ENCODE measurements at places on chromosomes 13 and 19.

DNA sequence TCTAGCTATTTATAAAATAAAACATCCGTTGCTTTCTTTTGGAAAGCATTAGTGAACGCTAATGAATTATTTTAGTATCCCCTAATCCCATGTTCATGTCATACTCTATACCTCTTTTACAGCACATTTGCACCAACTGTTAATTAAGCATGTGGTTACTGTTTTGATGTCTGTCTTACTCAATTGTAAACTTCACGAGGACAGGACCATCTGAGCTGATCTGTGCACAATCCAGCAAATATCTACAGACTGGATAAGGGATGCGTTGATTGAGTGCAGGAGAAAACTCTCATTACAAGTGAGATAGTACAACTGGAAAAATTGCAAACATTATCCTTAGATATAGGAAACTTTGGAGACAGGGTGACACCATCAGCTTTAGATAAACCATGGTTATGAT lies 201.1 kb downstream of the PCDH20 start:
- no peak for DNase-seq

GRCh38 chr19:50994129-50994528 lies 7.3 kb downstream of the KLK8 start:
- DNase-seq = no peak

- no peak for DNase-seq
These were observed 93.9 kb downstream of the TEX29 start for GRCh38 chr13:111414341-111414740.

DNA sequence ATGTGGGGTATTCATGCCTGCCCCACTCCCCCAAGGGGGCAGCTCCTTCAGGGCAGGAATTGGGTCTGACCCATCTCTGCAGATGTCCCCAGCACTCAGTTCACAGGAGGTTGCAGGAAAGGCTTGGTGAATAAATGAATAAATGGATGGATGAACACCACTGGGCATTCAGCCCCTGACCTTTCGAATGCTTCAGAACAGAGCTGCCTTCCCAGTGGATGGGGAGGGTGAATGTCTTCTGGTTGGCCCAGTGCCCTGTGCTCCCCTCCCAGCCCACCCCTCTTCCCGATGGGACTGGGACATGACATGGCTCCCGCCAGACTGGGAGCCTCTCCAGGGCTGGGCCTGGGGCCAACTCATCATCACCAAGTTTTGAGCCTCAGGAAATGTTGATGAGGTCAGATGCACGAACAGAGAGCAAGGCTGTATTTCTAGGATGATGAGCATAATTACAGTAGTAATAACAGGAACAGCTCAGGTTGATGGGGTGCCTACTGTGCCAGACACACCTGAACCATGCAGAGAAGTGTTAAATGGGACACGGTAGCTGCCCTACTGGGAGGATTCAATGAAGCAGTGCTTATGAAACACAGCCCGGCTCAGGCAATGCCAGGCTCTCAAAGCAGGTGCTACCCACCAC lies 25.7 kb downstream of the VRK3 start:
- DNase-seq = no peak

GRCh38 chr19:58227964-58228584 lies 640 bp upstream of the ZNF544 start:
- no peak for DNase-seq

DNA sequence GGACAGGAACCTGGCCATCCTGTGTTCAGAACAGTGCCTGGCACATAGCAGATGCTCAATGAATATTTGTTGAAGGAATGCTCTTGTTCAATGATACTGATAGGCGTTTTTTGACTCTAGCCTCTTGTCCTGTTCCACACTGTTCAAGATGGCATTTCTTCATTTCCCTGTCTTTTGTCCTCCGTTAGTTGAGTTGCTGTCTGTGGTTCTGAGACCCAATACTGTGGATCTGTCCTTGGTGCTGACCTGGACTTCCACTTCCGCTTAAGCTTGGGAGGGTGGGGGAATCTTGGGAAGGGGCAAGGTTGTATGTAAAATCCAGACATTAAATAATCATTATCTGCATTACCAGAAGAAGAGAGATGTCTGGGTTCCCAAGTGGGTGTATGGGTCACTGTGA lies 8.3 kb upstream of the KCNN4 start:
- no peak for DNase-seq

- no peak for DNase-seq
These were observed 119.3 kb downstream of the COL4A1 start for GRCh38 chr13:110187641-110188161.

DNA sequence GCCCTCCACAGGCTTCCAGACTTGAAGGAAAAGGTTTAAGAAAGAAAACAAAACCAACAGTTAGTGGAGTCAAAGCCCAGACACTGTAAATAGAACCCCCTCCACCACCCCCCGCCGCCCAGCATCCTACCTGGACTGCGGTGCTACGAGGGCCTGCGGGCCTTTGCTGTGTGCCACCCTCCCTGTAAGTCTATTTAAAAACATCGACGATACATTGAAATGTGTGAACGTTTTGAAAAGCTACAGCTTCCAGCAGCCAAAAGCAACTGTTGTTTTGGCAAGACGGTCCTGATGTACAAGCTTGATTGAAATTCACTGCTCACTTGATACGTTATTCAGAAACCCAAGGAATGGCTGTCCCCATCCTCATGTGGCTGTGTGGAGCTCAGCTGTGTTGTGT lies 6.3 kb upstream of the GARIN5A start:
- DNase-seq = no peak

DNA sequence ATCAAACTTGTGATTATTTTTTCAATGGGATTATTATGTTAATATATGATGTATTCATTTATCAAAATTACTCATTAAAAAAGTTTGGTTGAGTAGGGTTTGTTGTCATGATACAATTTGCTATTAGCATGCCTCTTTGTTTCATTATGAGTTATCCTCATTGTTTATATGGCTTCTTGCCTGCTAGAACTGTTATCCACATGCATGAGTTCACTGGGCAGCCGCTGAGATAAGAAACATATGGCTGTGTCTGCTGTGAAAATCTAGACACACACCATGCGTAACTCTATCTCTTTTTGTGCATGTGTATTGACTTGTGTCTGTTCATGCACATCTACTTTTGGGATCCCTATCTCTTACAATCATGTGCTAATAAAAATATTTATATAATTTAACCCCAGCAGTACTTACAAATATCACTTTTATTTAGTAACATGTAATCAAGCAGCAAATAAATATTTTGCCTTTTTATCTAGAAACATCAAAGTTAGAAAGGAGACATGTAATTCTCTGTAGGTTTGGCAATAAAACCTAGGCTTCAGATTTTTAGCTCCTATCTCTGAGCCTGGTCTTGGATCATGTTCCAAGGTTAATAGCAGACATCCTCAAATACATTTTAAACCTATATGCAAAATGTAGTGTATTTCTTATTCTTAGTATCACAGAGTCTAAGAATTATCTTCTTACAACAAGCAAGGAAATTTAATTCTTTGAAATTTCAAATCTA lies 11.2 kb upstream of the KLF12 start:
- DNase-seq = no peak

DNA sequence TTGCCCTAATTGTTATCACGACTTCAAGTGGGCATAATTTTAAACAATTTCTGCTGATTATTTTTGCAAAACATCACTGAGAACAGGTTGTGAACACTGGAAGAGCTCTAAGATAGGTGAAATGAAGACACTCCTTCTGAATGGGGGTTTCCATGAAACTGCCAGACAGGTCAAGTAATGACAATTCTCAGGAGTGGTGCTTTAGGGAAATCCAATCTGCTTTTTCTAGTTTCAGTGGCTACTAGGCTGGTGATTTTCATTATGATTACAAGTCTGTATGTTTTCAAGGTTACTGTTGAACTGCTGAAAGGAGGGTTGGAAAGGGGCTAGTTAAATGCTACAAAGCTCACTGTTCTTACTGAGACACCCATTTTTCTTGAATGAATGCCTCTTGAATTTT lies 1724.2 kb downstream of the PCDH9 start:
- DNase-seq = no peak

GRCh38 chr13:30305456-30305970 lies 1.8 kb downstream of the KATNAL1 start:
- DNase-seq = no peak

DNA sequence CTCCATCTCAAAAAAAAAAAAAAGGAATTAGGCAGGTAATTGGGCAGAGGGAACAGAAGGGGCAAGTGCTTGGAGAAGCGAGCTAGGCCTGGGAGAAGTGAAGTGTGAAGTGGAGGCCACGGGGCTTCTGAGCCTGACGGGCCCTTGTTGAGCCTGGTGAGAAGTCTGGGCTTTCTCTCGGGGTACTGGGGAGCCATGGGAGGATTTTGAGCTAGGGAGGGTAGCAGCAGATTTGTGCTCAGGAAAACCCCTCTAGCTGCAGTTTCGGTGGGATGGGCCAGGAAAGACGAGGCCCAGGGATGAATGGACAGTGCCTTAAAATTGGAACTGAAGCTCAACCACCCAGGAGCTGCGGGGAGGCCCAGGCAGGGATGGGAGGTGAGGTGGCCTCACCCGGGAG lies 8.0 kb downstream of the POLR1G start:
- DNase-seq = no peak

GRCh38 chr13:93554514-93554913 lies 327.9 kb downstream of the GPC6 start:
- no peak for DNase-seq

GRCh38 chr13:71260246-71260645 lies 606.8 kb downstream of the DACH1 start:
- no peak for DNase-seq

DNA sequence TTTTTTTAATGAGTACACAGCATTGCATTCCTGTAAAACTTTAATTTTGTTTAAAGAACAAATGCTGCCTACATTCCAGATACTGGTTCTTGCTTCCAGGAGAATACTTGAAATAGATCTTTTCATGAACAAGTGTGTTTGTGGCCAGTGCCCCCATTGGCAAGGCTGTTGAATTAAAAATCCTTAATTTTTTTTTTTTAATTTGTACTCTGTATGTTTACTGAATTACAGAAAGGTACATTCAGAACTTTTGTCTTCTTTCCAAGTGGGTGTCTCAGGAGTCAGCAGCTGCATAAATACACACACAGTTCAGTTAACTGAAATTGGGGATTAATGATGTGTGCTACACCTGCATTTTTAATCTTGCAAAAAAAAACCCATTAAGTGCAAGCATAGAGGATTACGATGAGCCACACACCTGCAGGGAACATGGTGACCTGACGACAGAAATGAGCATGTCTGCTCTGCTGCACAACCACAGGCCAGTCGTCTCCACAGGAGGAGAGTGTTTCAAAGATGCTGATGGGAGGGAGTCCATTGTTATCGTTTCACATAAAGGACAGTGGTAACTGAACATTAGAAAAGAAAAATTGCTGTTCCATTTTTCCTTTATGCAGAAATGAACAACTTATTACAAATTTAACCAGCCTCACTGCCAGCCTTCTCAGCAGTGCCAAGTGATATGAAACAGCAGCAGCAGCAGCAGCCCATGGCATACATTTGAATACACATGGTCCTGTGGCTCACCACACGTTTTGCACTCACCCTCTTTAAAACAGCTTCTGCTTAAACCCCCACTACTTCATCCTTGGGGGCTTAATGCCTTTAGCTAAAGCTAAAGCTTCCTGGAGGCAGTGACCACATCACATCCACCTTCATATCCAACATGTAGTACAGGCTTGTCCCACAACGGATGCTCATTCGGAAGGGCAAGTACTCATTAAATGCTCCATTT lies 72.3 kb upstream of the RFC3 start:
- no peak for DNase-seq

- DNase-seq = peak; percentile 4
These were observed 397.8 kb downstream of the SLITRK5 start for GRCh38 chr13:88068975-88069374.

- no peak for DNase-seq
These were observed 62.9 kb downstream of the GGACT start for GRCh38 chr13:100525453-100526317.

- DNase-seq = peak; percentile 48
These were observed 1.7 kb downstream of the PRR12 start for GRCh38 chr19:49592486-49593232.

- no peak for DNase-seq
These were observed 202.6 kb upstream of the SOX21 start for GRCh38 chr13:94914895-94915294.

- DNase-seq = peak; percentile 41
These were observed 968.8 kb downstream of the TUBA3C start for GRCh38 chr13:18212873-18213272.

- DNase-seq = peak; percentile 17
These were observed 328 bp downstream of the CYP4F12 start for GRCh38 chr19:15673176-15673654.

DNA sequence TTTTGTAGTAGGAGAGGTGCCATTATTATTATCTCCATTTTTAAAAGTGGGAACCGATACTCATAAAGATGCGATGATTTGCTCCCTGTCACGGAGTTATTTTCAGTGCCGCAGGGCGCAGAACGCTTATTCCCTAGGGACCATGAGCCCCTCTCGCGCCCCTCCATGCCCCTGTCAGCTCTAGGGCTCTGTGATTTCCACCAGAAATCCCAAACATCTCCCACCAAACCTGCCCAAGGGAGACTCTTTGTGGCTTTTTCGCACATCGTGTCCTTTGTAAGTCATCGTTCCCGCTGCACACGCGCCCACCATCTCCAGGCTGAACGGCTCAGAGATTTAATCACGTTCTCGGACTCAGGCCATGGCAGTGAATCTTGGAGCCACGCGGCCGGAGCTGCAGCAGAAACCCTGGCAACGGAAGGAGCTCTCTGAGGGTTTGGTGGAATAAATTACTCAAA lies 105.1 kb downstream of the DNAJC15 start:
- no peak for DNase-seq

DNA sequence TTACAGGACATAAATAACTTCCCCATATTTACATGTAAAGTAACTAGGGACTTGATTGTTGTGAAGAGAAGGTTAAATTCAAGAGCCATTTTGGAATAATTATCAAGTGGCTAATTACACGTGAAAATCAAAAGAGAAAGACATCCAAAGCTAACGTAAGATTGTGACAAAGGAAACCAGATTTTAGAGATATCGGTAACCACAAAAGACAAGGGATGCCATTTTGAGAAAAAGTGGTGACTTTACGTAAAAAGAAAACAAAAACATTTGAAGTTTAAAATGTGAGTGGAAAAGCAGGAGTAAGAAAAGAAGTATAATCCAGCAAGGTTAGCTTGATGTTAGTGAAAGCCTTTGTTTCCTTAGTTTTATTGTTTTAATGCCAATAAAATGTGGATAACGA lies 10.9 kb upstream of the VWA8 start:
- no peak for DNase-seq

- DNase-seq = no peak
These were observed 85.7 kb downstream of the NUFIP1 start for GRCh38 chr13:44903574-44903985.

DNA sequence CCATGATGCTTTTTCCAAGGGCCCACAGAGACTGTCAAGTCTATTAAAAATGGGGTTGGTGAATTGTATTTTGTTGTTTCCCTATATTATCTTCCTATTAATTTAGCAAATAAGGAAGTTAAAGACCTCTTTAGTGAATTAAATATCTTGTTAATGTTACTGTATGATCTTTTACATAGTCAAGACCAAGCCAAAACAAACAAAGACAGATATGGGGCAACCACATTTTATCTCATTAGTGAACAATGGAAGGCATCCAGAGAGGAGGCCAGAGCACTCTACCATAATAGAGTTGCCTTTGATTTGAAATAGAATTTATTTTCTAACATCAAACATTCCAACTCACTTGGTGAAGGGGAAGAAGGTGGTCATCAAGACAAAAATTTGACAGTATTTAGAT lies 169.4 kb downstream of the B3GLCT start:
- no peak for DNase-seq
